Glomerular endothelial cell (primary cell): ENCODE measurements at places on chromosomes 7 and 10.
A peak's percentile ranks its signal among the peaks of the same experiment; 100 is the strongest.

GRCh38 chr7:123305840-123306375 lies 106.1 kb upstream of the SLC13A1 start:
- DNase-seq = no peak

DNA sequence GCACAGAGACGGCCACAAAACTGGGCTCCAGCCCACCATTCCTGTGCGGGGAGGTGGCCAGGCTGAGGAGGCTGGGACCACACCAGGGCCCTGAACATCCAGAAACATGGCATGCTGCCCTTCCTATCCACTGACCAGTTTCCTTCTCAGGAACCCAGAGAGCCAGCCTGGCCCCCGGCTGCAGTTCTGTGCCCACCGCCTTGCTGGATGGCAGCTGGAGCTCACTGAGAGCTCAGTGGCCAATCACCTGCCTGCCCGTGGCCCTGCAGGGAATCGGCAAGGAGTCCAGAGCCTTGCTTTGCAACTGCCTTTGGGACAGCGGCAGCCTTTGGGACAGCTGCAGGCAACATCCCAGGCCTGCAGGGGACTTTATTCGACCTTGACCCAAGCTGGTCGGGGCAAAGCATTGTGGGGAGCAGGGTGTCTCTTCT lies 30.4 kb downstream of the STK32C start:
- no peak for DNase-seq

DNA sequence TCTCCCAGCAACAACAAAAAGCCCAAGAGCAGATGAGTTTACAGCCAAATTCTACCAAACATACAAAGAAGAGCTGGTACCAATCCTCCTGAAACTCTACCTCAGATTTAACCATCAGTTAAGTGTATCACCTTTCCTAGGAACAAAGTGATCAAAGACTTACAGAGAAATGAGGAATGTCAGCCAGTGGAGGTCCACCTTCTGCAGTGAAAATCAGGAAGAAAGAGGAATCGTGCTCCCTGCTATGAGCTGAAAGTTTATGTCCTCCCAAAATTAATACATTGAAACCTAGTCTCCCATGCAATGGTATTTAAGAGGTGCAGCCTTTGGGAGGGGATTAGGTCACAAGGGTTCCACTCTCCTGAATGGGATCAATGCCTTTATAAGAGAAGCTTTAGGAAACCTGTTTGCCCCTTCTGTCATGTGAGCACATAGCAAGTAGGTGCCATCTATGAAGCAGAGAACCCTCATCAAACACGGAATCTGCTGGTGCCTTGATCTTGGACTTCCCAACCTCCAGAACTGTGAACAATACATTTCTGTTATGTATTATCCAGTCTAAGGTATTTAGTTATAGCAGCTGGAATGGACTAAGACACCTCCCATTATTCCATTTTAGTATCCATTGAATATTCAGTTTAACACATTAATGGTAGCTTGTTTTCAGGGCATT lies 139.0 kb upstream of the FZD8 start:
- DNase-seq = no peak

- peak; percentile 57 for DNase-seq
These were observed 24.0 kb upstream of the PAPSS2 start for GRCh38 chr10:87635498-87636312.

- DNase-seq = no peak
These were observed 1.2 kb downstream of the MACROH2A2 start for GRCh38 chr10:70053841-70054288.

GRCh38 chr7:25035274-25035673 lies 55.3 kb upstream of the OSBPL3 start:
- no peak for DNase-seq

- no peak for DNase-seq
These were observed 66.7 kb upstream of the FGL2 start for GRCh38 chr7:77266291-77266794.

- no peak for DNase-seq
These were observed 26.7 kb upstream of the ZNF800 start for GRCh38 chr7:127419196-127419595.

- DNase-seq = no peak
These were observed 42.0 kb downstream of the ZNF467 start for GRCh38 chr7:149731207-149731955.

GRCh38 chr7:43460733-43461348 lies 122.1 kb upstream of the STK17A start:
- no peak for DNase-seq

DNA sequence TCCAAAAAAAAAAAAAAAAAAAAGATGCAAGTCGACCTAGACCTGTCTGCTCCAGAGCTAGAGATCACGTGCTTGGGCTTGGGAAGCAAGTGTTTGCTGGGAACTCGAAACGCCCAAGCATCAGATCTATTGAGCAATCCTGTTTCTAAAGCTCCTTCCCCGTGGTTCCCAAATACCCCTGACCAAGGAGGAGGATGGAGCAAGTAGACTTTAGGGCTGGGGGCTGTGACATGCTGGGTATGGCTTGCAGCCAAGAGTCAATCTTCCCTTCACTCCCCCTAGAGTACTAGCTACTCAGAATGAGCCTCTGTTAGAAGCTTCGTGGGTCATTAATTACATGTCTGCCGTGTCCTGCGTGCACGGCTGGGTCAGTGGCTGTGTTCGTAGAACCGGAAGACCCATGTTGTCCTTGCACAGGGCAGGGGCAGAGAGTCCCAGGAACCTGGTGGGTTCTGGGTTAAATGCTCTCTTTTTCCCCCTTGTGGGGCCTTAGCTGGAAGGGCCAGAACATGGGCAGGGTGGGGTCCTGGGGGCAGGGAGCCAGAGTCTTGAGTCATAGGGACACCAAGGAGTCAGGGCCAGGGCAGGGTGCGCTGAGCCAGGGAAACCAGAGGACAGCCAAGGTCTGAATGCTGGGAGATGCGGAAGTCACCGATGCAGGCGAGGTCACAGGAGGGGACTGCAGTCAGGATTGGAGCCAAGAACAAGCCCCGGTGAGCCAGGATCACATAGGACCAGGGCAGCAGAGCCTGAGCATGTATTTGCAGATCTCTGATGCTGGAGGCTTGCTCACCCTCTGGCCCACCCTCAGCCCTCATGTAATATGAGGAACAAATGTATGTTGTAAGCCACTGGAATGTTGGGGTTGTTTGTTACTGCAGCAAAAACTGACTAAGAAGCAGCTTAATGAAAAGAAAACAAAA lies 34.6 kb upstream of the TPST1 start:
- no peak for DNase-seq

GRCh38 chr10:13873196-13873595 lies 286.4 kb downstream of the PRPF18 start:
- DNase-seq = no peak

DNA sequence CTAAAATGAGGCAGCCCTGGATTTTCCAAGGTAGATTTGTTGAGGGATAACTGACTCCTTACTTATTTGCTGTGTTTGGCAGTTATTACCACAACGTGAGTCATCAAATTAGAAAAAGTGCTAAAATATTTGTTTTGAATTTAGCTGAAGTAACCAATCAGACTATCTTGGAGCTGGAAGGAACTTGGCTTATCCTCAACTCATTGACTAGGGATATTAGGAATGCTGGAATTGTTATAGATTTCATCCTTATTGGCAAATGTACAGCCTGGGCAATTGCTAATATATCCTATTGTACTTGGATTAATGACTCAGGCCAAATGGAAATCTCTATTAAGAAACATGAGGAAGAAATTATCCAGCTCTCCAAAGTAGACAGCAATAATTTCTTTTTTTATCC lies 1189.0 kb upstream of the LRRN3 start:
- no peak for DNase-seq

GRCh38 chr7:76060842-76061241 lies 12.9 kb downstream of the MDH2 start:
- DNase-seq = no peak

DNA sequence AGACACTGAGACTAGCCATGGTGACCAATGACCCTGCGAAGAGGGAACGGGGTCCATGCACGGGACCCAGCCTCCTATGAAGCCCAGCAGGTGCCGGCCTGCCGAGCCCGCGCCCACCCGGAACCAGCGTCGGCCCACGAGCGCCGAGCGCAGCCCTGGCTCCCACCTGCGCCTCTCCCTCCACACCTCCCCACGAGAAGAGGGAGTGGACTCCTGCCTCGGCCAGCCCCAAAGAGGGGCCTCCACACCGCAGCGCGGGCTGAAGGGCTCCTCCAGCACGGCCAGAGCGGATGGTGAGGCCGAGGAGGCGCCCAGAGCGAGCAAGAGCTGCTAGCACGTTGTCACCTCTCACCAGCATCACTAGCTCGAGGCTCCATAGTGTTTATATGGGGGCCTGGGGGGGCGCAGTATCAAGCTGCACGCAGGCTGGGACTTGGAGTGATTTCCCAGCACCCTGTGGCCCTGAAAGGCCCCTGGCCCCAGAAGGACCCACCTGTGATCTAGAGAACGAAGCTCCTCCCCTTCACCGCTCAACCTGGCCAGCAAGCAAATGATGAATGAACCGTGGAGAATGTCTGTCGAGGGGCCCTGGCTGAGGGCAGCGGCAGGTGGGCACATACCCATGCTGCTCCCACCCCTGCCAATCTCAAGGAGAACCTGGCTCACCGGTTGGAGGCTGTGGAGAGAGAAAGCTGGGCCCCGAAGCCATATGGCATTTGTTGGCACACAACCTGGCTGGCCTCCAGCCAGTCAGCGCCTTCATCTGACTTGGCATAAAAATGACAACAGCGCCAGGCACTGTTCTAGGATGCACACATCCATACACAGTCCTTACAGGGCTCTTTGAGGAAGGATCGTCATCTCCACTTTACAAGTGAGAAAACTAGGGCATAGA lies 30.7 kb downstream of the GHRHR start:
- no peak for DNase-seq

DNA sequence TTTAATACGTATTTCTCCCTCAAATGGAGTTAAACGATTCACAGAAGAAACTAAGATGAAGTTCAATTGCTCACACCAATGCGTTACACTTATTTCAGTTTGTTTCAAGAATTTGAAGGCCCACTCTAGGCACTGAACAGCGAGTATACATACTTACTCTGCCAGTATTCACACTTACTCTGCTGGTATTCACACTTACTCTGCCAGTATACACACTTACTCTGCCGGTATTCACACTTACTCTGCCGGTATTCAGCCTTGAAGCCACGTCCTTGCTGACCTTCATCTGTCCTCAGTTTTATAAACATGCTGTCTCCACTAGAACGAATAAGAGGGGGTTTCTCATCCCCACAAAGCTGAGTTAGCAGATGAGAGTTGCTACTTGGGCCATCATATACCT lies 86.0 kb downstream of the CUBN start:
- no peak for DNase-seq

DNA sequence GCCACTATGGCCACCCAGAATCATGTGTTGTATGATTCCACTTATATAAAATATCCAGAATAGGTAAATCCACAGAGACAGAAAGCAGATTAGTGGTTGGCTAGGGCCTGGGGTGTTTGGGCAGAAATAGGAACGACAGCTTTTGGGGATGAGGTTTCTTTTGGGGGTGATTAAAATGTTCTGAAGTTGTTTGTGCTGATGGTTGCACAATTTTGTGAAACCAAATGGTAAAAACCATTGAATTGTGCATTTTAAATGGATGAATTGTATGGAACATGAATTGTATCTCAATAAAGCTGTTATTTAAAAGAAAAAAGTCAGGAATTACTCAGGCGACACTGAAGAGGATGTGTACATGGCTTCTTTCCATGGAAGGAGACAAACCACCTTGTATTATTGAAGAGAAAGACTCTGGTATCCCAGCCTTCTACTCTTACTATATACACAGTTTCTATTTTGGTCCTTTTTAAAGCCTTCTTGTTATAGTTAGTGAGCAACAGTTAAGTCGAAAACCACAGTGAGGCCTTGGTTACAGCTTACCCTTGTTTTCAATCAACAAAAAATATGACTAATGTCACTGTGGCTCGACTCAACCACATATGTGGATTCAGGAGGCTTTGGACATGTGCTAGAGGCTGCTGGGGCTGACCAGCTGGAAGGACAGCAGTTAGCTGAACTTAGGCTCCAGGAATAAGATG lies 57.1 kb upstream of the KMT2E start:
- DNase-seq = no peak

GRCh38 chr7:18513343-18513742 lies 17.8 kb downstream of the HDAC9 start:
- DNase-seq = no peak

DNA sequence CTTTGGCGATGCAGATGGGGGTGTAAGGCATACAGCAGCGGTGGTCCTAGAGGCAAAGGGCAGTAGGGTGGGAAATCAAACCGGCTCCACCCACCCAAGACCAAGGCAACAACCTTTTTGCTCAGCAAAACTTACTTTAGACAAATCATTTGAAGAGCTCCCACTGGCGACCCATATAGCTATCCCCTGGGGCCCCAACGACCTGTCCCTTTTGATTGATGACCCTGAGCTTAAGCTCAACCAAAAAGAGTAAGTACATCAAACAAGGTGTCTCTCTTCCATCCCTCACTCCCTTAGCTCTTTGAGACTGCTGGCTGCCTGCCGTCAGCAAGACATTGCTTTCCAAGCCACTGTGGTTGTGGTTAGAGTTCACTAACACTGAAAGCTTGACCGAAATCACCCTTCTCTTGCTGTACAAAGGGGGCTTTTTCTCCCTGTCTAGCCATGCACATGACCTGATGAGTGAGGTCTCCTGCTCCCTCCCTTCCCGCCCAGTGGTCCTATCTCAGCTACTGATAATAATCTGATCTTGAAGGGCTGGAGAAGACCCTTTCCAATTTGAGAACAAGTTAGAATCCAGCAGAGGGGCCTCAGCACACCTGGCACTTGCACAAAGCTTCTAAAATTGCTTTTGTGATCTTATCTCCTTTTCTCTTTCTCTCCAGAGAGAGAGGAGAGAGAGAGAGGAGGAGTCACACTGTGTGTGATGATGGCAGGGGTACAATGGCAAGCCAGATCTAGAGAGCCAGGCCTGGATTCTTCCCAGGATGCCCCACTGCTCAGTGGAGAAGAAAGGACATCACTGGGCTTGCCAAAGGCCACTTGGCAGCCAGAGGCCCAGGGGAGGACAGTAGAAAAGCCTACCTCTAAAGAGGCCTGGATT lies 42.2 kb downstream of the XPNPEP1 start:
- DNase-seq = no peak
